ENCODE measurements at places on chromosomes 6 and 20.

GRCh38 chr20:1418350-1418749 is 25.5 kb upstream of the FKBP1A start:
- no peak for DNase-seq

- DNase-seq = no peak
Observed at GRCh38 chr20:41202426-41202825, 65.1 kb downstream of the PLCG1 start.

DNA sequence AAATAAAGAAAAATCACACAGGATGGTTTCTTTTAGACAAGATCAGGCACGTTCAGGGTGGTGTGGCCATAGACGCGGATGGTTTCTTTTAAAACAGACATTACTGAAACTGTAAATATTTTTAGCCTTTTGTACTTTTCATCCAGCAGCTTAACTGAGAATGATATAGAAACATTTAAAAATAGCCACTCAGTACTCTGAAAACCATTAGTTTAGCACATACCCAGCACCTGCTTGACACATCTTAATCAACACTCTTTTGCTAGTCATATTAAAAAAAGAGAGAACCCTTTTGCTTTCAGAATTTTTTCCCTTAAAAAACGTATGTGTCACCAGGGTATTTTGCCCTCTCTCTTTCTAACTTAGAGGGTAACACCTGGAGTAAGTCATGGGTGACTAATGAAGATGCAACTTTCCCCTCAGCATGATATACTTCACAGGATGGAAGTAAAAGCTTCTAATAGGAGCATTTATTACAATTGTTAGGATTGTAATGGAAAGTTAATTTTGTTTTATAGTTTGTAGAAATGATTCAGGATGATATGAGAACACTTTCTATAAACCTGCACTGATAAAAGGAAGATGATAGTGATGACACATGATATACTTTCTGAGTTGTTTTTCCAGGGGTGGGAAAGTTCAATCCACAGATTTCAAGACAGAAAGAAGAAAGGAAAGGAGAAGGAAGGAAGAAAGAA is 45.2 kb downstream of the BACH2 start:
- no peak for DNase-seq

DNA sequence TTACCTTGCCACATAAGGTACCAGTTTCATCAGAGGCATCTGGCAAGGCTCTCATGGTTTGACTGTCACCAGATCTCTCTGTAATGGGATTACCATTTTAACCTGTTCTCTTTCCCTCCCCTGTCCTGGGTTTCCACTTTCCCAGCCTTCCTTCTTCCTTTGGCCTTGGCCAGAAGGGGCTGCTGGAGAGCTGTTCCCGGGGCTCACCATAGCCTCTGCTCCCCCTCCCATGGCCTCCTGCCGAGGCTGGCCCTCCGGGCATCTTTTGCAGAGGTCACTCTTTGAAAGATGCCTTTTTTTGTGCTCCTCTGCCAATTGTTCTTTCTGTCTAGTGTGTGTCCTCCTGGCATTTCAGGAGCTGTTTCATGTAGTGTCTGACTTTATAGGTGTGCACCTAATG is 100.7 kb upstream of the SCP2D1 start:
- no peak for DNase-seq

- no peak for DNase-seq
Observed at GRCh38 chr20:59042151-59042795, at the start of gene PRELID3B. TSS of gene PRELID3B (minus strand) at chr20:59042786. CDS start at chr20:59042730, 56 bp downstream.

DNA sequence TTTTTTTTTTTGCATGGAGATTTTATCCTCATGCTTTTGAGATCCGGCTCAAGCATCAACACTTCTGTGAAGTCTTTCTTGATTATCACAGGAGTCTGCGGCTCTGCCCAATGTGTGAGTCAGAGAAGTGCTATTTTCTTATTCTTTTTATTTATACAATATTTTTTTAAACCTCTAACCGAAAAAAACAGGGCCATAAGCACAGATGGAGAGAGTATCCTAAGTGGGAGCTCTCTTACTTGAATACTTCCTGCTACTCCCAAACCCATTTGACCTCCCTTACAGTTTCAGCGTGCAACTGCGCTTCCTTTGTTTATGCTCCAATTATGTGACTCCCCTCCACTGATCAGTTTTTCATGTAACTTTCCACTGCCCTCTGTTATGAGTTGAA is 8.7 kb upstream of the ATXN1 start:
- no peak for DNase-seq

- DNase-seq = no peak
Observed at GRCh38 chr6:100289285-100289684, 175.4 kb downstream of the SIM1 start.

DNA sequence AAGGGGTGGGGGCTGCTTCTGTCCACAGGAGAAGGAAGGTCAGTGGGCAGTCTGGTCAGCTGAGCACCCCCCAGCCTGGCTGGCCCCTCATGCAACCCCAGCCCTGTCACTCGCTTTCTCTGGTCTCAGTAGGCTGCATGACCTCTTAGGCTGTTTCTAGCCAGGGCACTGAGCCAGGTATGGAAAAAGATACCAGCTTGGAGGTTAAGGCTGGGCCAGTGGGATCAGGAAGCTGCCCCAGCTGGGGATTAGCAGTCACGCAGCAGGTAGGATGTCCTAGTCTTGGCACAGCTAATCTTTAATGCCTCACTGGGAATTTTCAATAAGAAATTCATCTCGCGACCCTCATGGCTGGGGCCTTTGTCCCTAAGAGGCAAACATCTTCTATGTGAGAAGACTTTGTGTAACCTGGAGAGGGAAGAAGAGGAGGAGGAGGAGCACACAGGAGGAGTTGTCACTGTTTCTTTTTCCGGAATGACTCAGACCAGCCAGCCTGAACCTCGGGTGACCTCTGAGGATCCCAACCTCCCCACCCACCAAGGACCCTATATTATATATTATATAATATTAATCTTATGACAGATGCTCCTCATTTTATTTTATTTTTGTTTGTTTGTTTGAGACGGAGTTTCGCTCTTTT is 2.4 kb upstream of the BPIFA2 start:
- DNase-seq = no peak

DNA sequence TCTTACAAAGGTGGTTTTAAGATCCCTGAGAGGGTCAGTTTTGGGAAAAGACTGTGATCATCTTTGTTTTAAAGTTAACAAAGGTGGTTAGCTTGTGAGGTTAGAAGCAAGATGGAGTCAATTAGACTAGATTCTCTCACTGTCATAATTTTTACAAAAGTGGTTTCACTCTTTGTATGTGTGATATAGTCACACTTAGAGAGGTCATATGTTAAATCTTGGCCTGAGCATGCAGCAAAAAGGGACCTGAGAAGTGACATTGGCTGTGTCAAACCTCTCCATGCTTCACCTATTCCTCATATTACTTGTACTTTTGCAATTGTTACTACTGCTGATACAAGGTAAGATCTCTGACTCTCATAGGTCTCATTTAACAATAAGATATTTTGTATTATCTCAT is 368.0 kb downstream of the TBC1D32 start:
- no peak for DNase-seq

GRCh38 chr6:40077315-40077714 is 143.1 kb upstream of the MOCS1 start:
- no peak for DNase-seq

GRCh38 chr20:9220874-9221547 is 152.1 kb downstream of the PLCB4 start:
- no peak for DNase-seq

GRCh38 chr6:22600059-22600458 is 30.7 kb downstream of the HDGFL1 start:
- DNase-seq = no peak

DNA sequence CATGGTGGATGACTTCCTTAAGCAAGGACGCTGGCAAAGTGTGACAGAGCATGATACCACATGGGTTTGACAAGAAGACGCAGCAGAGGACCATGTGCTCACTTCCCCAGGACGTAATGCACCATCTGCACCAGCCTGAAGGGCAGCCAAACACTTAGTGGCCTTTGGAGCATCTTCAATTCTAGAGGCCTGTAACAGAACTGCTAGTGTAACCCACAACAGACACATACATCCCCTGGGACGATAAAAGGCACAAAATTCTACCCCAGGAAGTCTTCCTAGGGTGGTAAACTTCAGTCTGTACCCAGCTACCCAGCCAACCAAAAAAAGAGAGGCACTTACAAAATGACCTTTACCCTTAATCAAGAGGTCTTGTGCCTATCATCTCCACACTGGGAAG is 9.2 kb upstream of the CPNE1 start:
- no peak for DNase-seq

DNA sequence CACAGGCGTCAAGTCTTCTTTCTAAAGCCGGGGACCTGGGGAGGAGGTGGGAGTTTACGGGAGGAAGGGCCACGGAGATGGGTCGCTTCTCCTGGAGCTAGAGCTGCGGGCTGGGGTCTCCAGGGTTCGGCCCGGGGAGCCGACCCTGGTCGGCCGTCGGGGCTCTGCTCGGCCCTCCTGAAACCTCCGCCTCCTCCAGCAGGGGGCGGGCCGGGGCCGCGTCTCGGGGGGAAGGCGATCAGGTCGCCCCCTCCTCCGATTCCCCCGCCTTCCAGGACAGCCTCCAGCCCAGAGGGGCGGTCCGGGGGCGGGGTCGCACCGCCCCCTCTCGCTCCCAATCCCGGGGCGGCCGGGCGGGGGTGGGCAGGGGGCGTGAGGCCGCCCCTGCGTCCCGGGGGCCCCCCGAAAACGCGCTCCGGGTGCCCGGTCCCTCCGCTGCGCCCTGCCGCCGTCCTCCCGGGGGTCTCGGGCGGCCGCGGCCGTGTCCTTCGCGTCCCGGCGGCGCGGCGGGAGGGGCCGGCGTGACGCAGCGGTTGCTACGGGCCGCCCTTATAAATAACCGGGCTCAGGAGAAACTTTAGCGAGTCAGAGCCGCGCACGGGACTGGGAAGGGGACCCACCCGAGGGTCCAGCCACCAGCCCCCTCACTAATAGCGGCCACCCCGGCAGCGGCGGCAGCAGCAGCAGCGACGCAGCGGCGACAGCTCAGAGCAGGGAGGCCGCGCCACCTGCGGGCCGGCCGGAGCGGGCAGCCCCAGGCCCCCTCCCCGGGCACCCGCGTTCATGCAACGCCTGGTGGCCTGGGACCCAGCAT is at the start of gene CEBPB:
Gene CEBPB, plus strand, starts transcription at position 580 of the 814 bp plus-strand sequence. Its CDS starts 204 bp downstream, at position 784.
- DNase-seq = peak; percentile 85
